D721Med (cell line): ENCODE measurements at places on chromosomes 2 and 18.

GRCh38 chr18:53909668-53910067 is 314.8 kb downstream of the MBD2 start:
- DNase-seq, result no peak

GRCh38 chr2:241358470-241358869 is 2.4 kb downstream of the FARP2 start:
- no peak for DNase-seq

DNA sequence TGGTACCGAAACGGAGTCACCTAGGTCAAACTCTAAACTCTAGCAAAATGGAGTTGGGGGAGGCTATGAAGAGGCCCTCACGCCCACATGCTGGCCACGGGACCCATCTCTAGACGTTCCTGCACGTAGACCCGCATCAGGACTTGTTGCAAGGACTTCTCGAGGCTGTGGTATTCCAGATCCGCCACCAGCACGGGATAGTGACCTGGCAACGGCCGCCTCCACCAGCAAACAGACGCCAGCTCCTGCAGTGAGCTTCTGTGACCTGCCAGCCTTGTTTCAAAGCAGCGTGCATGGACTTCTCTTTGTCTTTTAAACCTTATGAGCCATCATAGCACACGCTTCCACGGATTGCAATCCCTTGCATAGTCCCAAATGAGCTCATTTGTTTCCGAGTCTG is 40.3 kb upstream of the RALBP1 start:
- DNase-seq, result no peak

GRCh38 chr2:54106631-54107454 is 8.6 kb upstream of the ACYP2 start:
- DNase-seq, result no peak

GRCh38 chr2:9631878-9632700 is 1.3 kb upstream of the YWHAQ start:
- DNase-seq, result no peak

DNA sequence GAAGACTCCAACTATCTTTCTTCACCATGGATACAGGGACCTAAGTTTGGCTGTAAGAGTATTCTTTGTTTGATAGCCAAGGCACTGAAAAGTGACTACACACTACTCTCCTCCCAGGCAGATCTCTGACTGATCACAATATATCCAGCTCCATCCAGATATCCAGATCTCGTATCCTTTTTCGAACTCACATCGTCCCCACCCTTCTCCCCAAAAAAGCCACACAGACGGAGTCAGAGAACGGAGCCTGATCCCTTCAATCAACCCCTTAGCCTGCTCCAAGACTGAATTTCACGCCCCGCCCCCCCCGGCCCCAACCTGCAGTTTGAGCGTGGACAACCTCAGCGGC is 533 bp downstream of the DHX57 start:
- DNase-seq, result no peak

GRCh38 chr18:35155398-35156117 is 85.3 kb upstream of the ZNF397 start:
- DNase-seq, result no peak

DNA sequence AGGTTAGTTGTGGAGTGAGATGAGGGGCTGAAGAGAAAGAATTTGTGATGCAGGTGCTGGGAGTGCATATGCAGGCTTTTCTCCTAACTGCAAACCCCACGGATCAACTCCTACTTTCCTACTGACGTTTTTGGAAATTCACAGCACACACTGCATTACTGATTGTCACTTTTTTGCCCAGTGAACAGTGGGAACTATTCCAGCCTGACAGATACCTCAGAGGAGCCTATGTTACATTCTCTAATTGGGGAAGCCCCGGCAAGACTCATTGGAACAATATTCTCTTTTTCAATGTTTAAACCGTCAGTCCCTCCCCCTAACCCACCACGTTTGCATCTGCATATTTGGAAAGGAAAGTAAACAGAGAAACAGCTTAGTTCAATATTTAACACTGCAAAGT is 126.2 kb downstream of the DPP4 start:
- no peak for DNase-seq

GRCh38 chr2:112774536-112775285 is 9.6 kb downstream of the IL1A start:
- no peak for DNase-seq

GRCh38 chr18:7102131-7102530 is 15.5 kb downstream of the LAMA1 start:
- DNase-seq, result no peak

DNA sequence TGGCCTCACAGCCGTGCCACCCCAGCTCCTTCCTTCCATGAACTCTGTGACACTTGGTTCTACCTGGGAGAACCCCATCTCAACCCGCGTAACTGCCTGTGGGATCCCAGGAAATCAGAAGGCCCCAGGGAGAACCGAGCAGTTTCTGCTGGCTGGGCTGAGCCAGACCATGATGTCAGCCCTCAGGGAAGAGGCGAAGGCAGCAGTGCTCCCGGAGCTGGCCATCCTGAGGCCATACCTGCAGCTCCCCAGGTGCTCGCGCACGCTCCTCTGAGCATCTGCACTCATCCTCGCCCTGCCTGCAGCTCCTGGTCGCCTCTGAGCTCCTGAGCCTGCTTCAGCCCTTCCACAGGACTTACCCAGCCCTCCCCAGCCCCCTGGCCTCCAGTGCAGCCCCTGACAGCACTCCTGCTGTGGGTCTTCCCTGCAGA is 186.1 kb downstream of the SEPTIN10 start:
- DNase-seq, result no peak

- DNase-seq, result no peak
Measured at GRCh38 chr2:145226901-145227300, 707.0 kb upstream of the ZEB2 start.

DNA sequence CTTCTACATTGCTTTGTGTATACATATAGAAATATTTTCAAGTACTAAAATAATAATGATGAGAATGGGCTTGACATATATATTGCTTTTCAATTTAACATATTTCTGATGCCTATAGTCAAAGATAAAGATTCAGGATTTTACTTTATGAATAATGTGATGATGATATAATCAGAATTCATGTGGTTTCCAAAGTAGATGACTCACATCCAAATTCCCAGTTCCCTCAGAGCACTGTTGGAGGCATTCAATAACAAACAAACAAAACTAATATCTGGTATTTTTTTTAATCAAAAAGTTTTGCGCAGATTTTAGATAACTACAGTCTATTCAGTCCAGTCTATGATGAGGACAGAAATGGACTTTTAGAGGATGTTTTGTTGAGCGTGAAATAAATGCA is 2094.5 kb upstream of the CELF4 start:
- no peak for DNase-seq

- DNase-seq, result no peak
Measured at GRCh38 chr2:190468814-190469569, 60.8 kb downstream of the MFSD6 start.

DNA sequence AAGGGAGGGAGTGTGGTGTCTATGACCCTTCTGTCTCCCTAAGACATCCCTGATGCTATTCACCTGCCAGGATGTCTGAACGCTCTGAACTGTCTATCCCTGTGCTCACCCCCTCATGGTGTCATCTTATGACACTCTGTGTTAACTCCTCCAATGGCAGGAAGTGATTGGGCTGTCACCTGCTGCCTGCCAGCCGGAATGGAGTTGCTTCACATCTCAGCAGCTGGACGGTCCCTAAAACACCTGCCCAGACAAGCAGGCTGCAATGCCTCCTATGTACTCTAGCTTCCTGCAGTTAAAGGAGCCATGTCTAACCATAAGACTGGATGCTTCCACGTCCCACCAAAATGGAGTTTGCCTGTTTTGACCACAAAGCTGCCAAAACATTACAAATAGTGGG is 99.9 kb downstream of the CPO start:
- no peak for DNase-seq

- no peak for DNase-seq
Measured at GRCh38 chr18:55243857-55244256, 284.6 kb upstream of the CCDC68 start.

GRCh38 chr2:220077488-220077887 is 450.1 kb downstream of the SLC4A3 start:
- no peak for DNase-seq

DNA sequence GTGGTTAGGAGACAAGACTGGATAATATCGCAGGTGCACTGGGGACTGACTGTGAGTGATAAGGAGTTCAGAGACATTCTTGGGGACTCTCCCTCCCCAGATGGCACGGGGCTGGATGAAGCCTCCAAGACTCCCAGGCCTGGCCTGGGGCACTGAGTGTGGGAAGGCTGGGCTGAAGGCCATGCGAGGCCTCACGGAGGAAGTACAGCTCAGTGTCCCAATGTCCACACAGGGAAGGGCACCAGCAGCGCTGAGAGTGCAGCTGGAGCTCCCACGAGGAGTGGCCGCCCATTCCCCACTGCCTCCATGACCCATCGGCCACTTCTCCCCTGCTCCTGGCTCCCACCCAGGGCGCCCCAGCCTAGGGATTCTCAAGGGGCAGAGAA is 6.5 kb downstream of the MFSD2B start:
- DNase-seq, result no peak

DNA sequence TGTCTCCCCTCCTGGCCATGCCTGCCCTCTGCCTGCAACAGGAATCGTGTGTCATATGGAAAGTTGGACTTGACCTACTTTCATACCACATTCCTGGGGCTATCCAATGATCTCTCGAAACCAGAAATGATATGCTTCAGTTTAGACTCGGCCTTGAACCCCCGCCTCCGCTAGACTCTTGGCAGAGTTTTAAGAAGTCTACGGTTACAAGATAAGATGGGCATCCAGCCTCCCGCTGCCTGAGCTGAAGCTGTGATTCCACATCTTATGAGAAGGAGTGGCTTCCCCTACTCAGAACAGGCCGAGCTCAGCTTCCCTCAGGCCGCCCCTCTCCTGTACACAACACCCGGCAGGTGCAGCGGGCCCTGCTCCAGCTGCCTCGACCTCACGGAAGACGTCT is 73.9 kb downstream of the MTCL1 start:
- DNase-seq, result no peak

DNA sequence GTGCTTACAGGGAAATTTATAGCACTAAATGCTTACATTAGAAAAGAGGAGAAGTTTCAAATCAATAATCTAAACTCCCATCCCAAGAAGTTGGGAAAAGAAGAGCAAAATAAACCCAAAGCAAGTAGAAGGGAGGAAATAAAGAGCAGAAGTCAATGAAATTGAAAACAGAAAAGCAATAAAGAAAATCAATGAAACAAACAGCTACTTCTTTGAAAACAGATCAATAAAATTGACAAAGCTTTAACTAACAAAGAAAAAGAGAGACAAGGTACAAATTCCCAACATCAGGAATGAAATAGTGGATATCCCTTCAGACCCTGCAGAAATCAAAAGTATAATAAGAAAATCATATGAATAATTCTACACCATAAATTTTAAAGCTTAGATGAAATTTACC is 25.5 kb upstream of the ONECUT2 start:
- DNase-seq, result no peak

DNA sequence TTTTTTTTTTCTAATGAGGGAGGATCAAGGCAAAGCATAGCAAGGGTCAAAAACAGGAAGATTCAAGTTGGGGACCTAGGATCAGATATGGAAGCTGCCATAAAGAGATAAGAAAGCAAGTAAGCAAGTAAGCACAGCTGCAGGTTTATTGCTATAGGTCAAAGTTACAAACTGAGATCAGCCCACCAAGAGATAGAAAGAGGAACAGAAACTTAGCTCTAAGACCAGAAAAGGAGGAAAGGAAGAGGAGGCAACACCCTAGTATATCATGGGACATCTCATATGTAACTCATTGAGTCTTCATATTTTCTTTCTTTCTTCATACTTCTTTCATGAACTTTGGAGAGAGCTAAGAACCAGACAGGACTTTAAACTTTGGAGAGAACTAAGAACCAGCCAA is 295.9 kb upstream of the CRIM1 start:
- no peak for DNase-seq

GRCh38 chr2:224802407-224802806 is 86.2 kb upstream of the CCDC195 start:
- no peak for DNase-seq

- no peak for DNase-seq
Measured at GRCh38 chr18:75548353-75548905, 120.9 kb upstream of the SMIM21 start.

GRCh38 chr2:136377423-136378382 is 259.8 kb upstream of the CXCR4 start:
- no peak for DNase-seq

- DNase-seq, result no peak
Measured at GRCh38 chr18:43751203-43751602, 473.9 kb upstream of the SYT4 start.

GRCh38 chr2:54666634-54667265 is 56.7 kb upstream of the EML6 start:
- no peak for DNase-seq

DNA sequence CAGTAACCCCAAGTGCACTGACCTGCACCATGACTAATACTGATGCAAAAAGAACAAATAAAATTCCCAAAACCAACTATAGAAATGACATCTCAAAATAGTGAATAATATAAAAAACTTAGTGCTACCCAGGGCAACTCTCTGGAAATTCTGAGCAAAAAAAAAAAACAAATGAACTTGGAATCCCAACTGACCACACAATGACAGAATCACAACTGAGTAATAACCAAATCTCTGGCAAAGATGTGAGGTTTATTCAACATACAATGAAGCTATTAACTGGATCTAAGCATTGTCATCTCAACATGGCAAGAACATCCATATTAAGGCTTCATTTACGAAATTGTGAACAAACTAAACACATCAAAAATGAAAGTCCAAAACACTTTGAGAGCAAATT is 22.7 kb downstream of the EXOC6B start:
- DNase-seq, result no peak

DNA sequence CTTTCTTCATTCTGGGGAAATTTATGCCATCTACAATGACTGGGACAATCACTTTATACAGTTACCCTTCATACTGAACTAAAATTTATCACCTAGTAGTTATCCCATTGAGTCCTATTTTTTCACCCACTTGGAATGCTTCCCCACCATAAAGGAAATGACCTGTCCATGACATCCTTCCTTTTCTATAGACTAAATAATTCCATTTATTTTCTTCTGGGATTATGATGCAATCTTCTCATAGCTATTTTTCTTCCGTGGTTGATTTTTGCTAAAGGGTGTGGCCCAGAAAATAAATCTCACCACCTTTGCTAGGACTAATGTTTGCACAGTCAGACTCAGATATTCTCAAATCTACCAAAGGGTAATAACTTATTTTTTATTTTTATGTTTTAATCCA is 186.1 kb upstream of the NRXN1 start:
- no peak for DNase-seq

DNA sequence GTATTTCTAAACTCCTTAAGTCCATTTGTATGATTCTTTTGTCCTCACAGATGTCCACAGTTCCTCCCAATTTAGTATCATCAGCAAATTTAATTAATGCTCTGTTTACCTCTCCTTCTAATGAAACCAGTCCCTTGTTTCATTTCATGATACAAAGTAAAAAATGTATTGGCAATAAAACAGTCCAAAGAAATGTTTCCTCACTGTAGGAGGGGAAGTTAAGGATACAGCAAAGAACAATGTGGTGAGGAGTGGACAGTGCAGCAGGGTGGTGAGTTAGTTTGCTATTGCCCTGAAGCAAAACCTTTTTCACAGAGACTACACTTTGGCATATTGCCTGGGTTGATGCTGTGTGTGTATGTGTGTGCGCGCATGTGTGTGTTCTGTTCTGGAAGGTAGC is 401.5 kb downstream of the ARHGAP15 start:
- DNase-seq, result no peak
